T-cell (primary cell): ENCODE measurements at places on chromosomes 3 and 15.

GRCh38 chr3:14298991-14299555, 103.3 kb upstream of the SLC6A6 start:
- H3K27ac ChIP-seq, result no peak overlapping the region
- no peaks in the 10 kb centered on the region for H3K4me1 ChIP-seq
- H3K4me3 ChIP-seq, result no peak overlapping the region
- no peak for DNase-seq
- peaks cover 14% of the 10 kb centered on the region for H3K27me3 ChIP-seq
- no peaks in the 10 kb centered on the region for H3K36me3 ChIP-seq

DNA sequence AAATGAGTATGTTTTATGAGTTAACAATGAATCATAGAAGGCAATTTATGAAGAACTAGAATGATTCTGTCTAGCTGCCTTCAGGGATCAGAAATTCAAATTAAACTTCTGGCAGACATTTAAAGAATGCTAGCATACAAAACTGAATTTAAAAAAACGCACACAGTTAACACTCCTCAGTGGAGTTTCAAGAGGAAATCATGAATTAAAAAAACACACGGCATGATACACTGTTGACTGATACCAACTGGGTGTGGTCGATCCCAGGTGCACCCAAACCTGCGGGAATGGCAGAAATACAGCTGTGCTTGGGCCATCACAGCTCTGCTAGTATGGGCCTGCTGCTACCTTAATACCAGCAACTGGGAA, 526.0 kb downstream of the FOXP1 start:
- peak overlapping the region; percentile 6 for H3K4me3 ChIP-seq
- no peak for DNase-seq
- H3K36me3 ChIP-seq, result peaks cover 20% of the 10 kb centered on the region
- no peaks in the 10 kb centered on the region for H3K27me3 ChIP-seq
- H3K27ac ChIP-seq, result peak overlapping the region; percentile 8

DNA sequence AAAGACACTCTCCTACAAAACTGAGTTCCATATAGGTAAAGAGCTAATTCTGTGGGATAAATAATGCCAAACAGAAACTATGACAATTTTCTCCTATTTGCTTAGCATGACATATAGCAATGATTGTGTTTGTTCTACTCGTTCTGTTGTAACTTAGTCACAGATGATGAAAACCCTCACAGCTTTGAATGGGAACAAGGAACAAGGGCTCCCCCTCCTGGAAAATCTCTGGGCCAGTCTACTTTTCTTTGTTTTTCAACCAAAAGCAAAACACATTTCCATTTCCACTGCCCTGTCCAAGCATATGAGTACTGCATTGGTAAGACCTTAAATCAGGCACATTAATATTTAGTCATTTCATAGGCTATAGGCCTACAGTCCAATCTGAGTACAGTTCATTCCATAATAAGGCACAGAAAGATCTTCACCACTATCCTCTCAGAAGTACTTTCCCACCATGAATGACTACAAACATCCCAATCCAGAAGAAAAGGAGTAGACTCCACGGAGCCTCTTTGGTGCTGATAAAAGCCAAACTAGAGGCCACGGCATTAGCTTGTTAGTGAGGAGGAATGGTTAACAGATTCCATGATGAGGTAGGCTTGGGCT, 67.1 kb downstream of the ATP8B4 start:
- no peaks in the 10 kb centered on the region for H3K27me3 ChIP-seq
- H3K27ac ChIP-seq, result no peak overlapping the region
- DNase-seq, result no peak
- H3K4me3 ChIP-seq, result no peak overlapping the region
- no peaks in the 10 kb centered on the region for H3K36me3 ChIP-seq

GRCh38 chr3:128307029-128307633, 153.8 kb downstream of the EEFSEC start:
- no peaks in the 10 kb centered on the region for H3K27me3 ChIP-seq
- H3K4me1 ChIP-seq, result no peaks in the 10 kb centered on the region
- DNase-seq, result no peak
- H3K27ac ChIP-seq, result no peak overlapping the region

- H3K36me3 ChIP-seq, result no peaks in the 10 kb centered on the region
- no peaks in the 10 kb centered on the region for H3K4me1 ChIP-seq
- H3K27ac ChIP-seq, result no peak overlapping the region
These were observed 93.4 kb downstream of the ABHD5 start for GRCh38 chr3:43783987-43784639.

DNA sequence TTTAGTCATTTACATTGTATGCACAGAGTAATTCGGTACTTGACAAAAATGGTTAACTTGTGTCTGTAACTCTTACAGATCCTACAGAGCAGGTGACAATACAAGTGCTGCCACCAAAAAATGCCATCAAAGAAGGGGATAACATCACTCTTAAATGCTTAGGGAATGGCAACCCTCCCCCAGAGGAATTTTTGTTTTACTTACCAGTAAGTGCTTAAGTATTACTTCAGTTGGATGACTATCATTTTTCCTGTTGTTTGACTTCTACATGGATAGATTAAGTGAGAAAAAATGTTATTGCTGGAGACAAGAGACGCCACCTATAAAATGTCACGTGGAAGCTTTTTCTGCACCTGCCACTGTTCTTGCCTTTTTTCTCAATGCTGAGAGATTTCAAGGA, 173.2 kb downstream of the ALCAM start:
- DNase-seq, result no peak
- no peaks in the 10 kb centered on the region for H3K27me3 ChIP-seq
- no peak overlapping the region for H3K4me3 ChIP-seq
- H3K4me1 ChIP-seq, result no peaks in the 10 kb centered on the region

- H3K4me3 ChIP-seq, result no peak overlapping the region
- H3K27me3 ChIP-seq, result no peaks in the 10 kb centered on the region
- no peaks in the 10 kb centered on the region for H3K4me1 ChIP-seq
- no peak overlapping the region for H3K27ac ChIP-seq
- no peak for DNase-seq
These were observed 42.5 kb downstream of the IL16 start for GRCh38 chr15:81239190-81239589.

- no peaks in the 10 kb centered on the region for H3K27me3 ChIP-seq
- H3K4me1 ChIP-seq, result no peaks in the 10 kb centered on the region
- no peak for DNase-seq
- H3K36me3 ChIP-seq, result no peaks in the 10 kb centered on the region
- no peak overlapping the region for H3K27ac ChIP-seq
These were observed 57.4 kb downstream of the HRH1 start for GRCh38 chr3:11211531-11212298.

GRCh38 chr3:66297900-66298299, 77.1 kb downstream of the SLC25A26 start:
- H3K27ac ChIP-seq, result peak overlapping the region; percentile 69
- no peak for DNase-seq
- peaks cover 30% of the 10 kb centered on the region for H3K4me1 ChIP-seq
- no peaks in the 10 kb centered on the region for H3K27me3 ChIP-seq
- no peak overlapping the region for H3K4me3 ChIP-seq

GRCh38 chr3:48404440-48405342, 25.2 kb downstream of the PLXNB1 start:
- no peaks in the 10 kb centered on the region for H3K36me3 ChIP-seq
- no peaks in the 10 kb centered on the region for H3K27me3 ChIP-seq
- no peaks in the 10 kb centered on the region for H3K4me1 ChIP-seq
- DNase-seq, result no peak

- no peaks in the 10 kb centered on the region for H3K36me3 ChIP-seq
- no peaks in the 10 kb centered on the region for H3K4me1 ChIP-seq
- DNase-seq, result no peak
- H3K4me3 ChIP-seq, result no peak overlapping the region
- no peaks in the 10 kb centered on the region for H3K27me3 ChIP-seq
These were observed 67.6 kb downstream of the TUSC7 start for GRCh38 chr3:116776880-116777785.

DNA sequence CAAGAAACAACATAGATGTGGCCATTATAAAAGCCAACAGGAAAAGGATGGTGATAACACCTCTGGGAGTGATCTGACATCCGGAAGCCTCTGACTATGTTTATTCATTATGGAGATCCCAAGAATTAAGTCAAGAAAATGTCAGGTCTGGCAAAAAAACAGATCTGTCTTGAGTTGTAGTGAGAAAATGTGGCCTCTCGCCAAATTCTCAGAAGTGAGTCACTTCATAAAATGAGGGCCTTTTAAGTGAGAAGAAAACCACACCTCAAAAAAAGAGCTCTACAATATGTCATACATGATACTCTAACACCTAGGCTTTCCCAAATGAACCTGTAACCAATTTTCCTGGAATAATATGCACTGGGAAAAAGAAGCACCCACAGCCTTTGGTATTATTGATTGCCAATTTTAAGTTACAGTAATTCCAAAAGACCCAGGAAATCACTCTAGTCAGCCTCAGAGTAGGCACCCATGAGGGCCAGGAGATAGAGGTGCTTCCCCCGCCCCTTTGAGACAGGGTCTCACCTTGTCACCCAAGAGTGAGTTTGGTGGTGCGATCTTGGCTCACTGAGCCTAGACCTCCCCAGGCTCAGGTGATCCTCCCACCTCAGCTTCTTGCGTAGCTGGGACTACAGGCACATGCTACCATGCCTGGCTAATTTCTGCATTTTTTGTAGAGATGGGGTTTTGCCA, 38.0 kb downstream of the CCR3 start:
- no peaks in the 10 kb centered on the region for H3K27me3 ChIP-seq
- no peak overlapping the region for H3K4me3 ChIP-seq
- peak; percentile 30 for DNase-seq
- H3K27ac ChIP-seq, result peak overlapping the region; percentile 83
- H3K36me3 ChIP-seq, result no peaks in the 10 kb centered on the region

DNA sequence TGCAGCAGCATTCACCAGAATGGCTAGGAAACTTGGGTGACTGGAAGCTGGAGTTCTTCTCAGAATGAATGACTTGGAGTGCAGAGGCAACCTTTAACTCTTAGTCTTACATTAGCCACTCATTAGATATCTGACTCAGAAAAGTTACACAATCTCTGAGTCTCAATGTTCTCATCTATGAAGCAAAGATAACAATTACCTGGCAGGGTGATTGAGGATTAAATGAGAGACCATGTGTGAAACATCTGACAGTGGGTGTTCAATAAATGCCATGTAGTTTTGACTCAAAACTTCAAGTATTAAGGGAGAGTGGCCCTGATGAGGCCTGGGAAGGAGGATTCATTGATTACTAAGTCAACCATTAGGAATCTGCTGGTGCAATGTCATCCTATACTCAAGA, 48.3 kb downstream of the MRPL3 start:
- no peak for DNase-seq
- H3K4me3 ChIP-seq, result no peak overlapping the region
- H3K27ac ChIP-seq, result no peak overlapping the region
- no peaks in the 10 kb centered on the region for H3K27me3 ChIP-seq
- no peaks in the 10 kb centered on the region for H3K36me3 ChIP-seq

DNA sequence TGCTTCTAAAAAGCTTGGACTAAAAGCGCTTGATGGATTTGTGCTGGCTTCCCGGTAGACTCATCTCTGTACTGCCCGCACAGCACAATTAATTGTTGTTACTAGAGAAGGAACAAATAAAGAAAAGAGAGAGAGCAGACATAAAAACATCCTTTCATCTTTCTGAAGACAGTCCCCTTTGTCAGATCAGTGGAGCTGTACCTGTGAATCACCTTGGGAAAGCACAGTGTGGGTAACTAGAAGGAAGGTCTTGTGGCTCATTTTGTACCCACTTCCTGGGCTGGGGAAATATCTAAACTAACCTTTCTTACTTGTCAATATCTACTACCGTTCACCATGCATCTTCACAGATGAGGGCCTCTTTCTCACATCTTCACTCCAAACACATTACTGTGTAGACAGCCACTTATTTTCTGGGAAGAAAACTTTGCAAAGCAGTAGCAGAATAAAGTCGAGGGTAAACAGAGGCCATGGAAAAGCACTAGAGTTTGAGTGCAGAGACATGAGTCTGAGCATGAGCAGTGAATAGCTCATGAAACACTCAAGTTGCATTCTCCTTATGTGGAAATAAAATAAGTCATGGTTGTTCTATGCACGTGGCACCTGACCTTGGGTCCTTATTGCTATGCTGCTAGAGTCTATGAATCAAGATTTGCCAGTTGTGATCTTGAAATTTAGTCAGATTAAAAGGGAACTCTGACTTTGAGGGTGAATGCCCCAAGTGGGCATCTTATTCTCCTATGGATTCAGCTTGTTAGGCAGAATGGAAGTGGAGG, 169.3 kb downstream of the LPP start:
- no peak overlapping the region for H3K4me3 ChIP-seq
- H3K27ac ChIP-seq, result peak overlapping the region; percentile 71
- no peaks in the 10 kb centered on the region for H3K27me3 ChIP-seq
- H3K4me1 ChIP-seq, result peaks cover 23% of the 10 kb centered on the region
- peak; percentile 18 for DNase-seq

DNA sequence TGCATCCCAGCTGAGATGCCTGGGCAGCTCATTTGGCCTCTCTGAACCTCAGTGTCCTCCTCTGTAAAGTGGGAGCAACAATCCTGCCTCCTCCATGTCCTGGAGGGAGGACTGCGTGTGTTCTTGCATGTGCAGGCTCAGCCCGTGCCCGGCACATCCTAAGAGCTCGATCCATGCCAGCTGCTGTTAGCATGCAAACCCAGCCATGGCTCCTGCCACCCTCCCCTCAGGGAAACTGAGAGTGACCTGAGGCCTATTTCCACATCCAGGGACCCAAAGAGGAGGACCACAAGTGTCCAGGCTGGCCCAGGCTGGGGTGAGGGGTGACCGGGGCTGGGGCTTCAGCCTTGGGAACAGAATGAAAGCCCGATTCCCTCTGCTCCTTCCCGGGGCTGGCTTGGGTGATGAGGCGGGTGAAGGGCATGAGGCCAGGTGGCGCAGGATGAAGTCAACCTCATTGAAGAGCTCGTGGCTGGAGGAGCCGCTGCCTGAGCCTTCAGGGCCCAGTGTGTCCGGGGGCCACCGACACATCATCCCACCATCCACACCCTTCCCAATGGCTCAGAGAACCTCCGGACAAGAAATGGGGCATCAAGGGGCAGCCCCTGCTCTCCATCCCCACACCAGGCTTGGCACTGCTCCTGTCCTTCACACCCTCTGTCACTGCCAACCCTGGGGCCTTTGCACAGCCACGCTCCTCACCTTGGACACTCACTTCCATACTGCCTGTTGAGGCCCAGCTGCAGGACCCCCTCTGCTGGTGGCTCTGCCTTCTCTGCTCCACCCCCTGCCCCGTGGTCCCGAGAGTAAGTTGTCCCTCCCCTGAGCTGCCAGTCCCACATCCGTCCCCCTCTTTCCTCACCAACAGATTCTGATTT, 42.5 kb downstream of the ADAMTS7 start:
- H3K36me3 ChIP-seq, result no peaks in the 10 kb centered on the region
- H3K27ac ChIP-seq, result no peak overlapping the region
- no peak overlapping the region for H3K4me3 ChIP-seq
- no peaks in the 10 kb centered on the region for H3K4me1 ChIP-seq
- DNase-seq, result no peak
